ENCODE measurements at places on chromosomes 3 and 15. TPM values are rescaled to one million over a fixed set of nuclear protein-coding genes. Genes with fewer than 3 reads are reported as not detected.
A peak's percentile ranks its signal among the peaks of the same experiment; 100 is the strongest.

MESP2 gene
- total RNA-seq = 2.3 TPM

IL17RB gene
- 0.64 TPM for total RNA-seq

- no peak for DNase-seq
Measured at GRCh38 chr3:49712631-49713317, 6.7 kb downstream of the AMIGO3 start.

SERF2 gene
- 653 TPM for total RNA-seq

GLT8D1 gene
- total RNA-seq = 44.5 TPM

- no peak for DNase-seq
Measured at GRCh38 chr3:123687286-123687685, 102.4 kb upstream of the HACD2 start.

GRCh38 chr15:79977431-79978054 lies 6.5 kb upstream of the BCL2A1 start:
- DNase-seq = no peak

CCDC14 gene
- 49.5 TPM for total RNA-seq

- DNase-seq = no peak
Measured at GRCh38 chr15:75416584-75416983, 34.9 kb downstream of the SIN3A start.

GRCh38 chr3:124883766-124884473 lies 3.2 kb downstream of the ITGB5 start:
- DNase-seq = no peak

- no peak for DNase-seq
Measured at GRCh38 chr15:47924381-47924780, 196.4 kb upstream of the SLC24A5 start.

VWA5B2 gene
- 0.16 TPM for total RNA-seq

DNA sequence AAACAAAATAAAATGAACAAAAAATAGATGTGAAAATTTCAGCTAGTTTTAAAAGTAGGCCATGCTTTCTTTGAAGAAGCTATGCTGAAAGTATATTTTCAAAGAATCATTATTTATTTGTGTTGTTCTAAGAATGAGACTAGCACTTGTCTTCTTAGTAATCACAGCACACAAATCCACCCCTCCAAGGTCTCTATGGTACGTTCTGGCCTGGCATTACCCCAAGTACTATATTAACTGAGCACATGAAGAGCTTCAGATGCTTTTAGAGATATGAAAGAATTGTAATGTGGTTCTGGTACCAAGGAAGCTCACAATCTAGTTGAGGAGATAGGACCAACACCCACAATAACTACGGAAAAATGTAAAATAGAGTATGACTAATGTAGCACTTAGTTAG lies 416.5 kb downstream of the PLCL2 start:
- DNase-seq = no peak

DNA sequence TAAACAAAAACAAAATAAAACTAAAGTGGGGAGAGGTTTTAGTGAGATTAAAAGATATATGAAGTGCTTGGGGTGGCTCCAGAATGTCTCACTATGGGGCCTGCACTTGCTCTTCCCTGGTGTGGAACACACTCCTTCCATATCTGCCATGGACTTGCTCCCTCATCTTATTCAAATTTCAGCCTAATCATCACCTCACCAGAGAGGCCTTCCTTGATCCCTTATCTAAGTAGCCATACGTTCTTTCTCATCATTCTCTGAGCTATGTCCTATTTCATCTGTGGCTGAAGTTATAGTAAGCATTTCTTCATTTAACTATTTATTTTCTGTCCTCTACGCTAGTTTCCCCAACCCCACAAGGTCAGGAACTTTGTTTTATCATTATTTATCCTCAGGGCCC lies 511.7 kb downstream of the NTRK3 start:
- DNase-seq = no peak

DNA sequence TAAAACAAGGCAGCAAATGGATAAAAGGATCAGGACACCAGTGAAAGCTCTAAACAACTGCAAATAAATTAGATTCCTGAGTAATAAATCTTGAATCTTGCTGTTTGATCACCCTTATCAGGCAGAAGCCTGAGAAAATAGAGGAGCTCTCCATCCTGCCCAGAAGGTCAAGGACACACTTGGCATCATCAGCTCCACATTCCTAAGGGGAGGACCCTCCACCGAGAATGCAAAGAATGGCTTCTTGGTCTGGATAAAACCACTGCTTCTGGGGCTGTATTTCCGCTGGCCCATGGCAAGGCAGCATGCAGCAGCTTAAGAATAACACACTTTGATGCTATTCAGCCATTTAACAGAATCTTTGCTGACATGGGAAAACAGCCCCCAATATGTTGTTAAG lies 108.9 kb upstream of the TSC22D2 start:
- DNase-seq = no peak

GRCh38 chr3:130414457-130414856 lies 69.0 kb downstream of the COL6A5 start:
- no peak for DNase-seq

DNA sequence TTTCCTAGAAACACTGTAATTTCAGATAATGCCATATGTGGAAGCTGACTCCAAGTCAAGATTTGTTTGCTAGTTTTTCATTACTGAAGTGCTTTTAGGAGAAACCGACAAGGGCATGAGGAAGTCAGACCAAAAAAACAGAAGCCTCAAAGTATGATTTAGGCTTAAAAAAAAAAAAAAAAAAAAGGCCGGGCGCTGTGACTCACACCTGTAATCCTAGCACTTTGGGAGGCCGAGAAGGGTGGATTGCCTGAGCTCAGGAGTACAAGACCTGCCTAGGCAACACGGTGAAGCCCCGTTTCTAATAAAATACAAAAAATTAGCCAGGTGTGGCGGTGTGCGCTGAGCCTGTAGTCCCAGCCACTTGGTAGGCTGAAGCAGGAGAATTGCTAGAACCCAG lies 11.6 kb downstream of the RPL15 start:
- no peak for DNase-seq

DNA sequence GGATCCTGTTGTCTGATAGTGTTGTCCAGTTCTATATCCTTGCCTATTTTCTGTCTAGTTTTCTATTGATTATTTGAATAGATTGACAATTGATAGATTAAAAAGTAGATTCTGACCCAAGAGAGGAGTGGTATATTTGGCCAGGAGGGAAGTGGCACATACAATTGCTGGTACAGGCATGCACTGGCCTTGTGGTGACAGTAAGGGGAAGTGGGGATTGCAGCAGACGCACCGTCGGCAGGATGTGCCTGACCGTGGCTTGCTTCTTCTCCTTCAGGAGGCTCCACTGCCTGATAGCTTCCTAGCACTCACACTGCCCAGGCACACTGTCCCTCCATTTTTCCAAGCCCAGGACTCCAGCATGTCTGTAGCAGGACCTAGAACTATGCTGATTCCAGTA lies 10.5 kb downstream of the GABRG3 start:
- no peak for DNase-seq

DNA sequence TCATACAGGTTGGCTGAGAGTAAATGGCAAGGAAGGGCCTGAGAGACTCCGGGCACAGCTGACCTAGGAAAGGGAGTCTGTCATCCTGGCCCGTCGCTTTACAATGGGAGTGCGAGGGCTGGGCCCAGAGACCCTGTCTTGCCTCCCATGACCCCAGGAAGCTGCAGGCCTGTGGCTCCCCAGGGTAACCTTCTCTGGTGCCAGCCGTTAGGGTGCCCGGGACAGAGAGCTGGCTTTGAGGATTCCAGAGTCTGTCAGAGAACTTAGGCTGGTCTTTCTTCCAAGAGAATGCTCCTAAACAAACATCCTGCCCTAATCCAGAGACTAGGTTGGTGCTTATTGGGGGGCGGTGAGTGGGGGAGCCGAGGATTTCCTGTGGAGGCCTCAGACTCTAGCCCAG lies 18.5 kb downstream of the ZNF710 start:
- no peak for DNase-seq

- no peak for DNase-seq
Measured at GRCh38 chr3:181909241-181909640, 197.5 kb downstream of the SOX2 start.

DNA sequence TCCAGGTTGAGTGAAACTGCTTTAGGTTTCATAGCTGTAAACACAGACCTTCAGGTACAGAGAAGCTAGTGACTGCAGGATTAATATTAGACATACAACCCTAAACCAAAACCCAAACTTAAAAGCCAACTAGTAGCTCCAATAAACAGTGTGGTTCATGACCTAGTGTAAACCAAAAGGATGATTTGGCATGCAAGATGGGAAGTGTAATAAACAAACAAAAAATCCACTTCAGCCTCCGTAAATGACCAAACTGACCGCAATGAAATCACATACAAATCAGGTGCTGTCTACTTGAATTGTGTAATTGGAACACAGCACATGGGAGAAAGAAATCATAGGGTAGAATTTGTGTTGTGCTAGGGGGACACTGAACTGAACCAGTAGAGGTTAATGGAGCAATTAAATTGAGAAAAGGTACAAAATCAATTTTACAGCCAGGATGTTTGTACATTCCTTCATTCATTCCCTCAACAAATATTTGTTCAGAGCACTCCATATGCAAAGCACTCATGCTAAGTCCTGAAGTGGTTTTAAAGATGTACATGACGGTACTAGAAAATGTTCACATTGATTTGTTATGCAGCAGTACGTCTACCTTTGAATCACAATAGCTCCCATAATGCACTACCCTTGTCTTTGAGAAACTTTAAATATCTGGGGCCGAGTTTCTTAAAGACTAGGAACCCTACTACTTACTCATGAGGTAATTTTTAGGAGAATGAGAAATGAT lies 21.4 kb upstream of the CHST2 start:
- DNase-seq = no peak

GRCh38 chr15:100902436-100903167 lies 16.6 kb upstream of the LRRK1 start:
- DNase-seq = peak; percentile 93

- no peak for DNase-seq
Measured at GRCh38 chr15:64599716-64600115, 139.3 kb downstream of the ZNF609 start.

GOLGA8T gene
- total RNA-seq = not detected

DNA sequence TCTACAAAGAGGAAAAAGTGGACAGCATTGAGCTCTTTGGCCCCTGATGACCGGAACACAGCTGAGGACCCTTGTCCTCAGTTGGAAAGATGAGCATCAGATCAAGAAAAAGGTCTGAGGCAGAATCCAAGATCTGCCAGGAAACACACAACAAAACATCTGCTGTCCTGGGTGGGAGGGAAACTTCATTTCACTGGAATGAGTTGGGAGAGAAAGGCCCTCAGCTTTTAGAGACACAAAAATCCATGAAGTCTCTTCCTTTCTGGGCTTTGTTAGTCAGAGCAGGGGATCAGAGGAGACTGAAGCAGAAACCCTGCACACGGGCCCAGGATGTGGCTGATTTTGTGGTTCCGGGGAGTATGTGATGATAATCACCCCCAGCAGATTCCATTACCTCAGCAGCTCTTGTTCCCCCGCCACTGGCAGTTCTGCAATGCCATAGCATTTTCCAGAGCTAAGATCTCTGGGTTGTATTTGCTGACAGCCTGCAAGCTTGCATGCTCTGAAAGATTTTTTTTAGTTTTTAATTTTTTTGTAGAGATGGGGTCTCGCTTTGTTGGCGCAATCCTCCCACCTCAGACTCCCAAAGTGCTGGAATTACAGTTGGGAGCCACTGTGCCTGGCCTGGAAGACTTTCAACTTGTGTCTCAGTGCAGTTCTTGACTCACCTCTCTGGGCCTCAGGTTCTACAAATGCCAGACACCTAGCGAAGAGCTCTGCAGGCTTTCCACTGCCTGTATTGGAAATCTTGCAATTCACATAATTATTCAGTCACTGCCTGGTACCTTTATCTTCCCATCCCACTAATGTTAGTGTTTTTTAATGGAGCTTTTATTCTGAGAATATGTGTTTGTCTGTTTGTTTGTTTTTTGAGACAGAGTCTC lies 5.8 kb upstream of the TATDN2 start:
- DNase-seq = no peak

MEIS2 gene
- total RNA-seq = 28.5 TPM

GRCh38 chr3:188390343-188390718 lies 236.4 kb downstream of the LPP start:
- DNase-seq = no peak

DNA sequence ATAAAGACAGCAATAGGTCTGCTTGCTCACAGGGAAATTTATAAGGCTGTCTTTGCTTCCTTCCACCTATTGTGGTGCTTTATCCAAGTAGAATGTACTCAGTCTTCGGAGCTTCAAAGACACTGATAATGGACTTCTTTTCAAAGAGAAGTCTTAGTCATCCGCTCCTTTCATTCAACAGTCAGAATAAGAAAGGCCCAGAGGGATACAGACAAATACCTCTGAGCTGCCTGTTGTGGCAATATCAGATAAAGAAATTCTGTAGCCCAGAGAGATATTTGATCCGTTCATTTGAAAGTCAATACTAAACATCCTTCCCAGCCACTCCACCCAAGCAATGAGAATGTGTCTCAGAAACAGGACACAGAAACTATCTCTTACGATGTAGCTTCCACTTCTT lies 110.0 kb downstream of the FHIT start:
- no peak for DNase-seq

MITF gene
- total RNA-seq = 23.3 TPM

- DNase-seq = no peak
Measured at GRCh38 chr3:192128922-192129321, 598.4 kb downstream of the FGF12 start.

DNA sequence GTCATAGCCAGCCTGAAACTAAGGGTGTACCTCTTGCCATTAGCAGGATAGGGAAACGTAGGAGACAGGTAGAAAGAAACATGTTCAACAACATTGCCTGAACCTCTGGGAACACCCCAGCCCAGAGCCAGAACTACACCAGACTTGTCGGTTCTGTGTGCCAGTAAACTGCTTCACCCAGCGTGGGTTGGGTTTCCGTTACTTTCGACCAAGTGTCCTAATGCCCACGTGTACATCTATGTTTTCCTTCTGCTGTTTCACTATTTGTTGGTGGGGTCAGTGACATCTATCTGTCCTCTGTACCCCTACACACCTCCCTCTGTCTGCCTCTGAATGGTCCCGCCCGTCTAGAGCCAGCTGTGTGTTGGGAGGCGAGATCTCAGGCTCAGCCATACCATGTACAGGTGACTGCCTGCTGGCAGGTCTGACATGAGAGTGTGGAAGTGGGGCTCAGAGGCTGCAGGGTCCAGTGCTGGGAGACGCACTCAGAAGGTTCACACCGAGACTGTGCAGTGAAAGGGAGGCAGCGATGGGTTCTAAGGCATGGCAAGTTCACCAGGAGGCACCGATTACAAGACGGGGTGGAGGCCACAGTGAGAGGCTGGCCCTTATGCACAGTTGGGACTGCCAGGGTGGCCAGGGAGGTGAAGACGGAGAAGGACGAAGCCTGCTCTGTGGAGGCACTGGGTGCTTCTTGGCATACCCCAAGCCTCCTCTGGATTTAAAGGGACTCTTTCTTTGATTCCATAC lies 36.4 kb downstream of the SSUH2 start:
- DNase-seq = no peak

DNA sequence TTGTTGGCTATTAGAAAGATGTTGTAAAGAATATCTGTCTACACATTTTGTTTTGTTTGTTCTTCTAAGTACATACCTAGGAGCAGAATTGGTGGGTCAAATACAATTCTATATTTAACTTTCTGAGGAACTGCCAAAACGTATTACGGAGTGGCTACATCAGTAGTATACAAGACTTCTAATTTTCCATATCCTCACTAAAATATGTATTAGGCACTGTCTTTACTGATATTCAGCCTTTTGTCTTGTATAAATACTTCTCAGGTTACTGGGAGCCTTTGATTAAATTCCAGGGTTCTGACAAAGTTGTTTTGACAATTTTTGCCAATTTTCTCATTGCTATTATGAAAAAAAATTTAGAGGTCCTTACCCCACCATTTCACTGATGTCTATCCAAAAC lies 146.7 kb downstream of the NR2E3 start:
- no peak for DNase-seq

All from breast epithelium (tissue), 4 donors.